ENCODE measurements at places on chromosomes 6 and 20.

DNA sequence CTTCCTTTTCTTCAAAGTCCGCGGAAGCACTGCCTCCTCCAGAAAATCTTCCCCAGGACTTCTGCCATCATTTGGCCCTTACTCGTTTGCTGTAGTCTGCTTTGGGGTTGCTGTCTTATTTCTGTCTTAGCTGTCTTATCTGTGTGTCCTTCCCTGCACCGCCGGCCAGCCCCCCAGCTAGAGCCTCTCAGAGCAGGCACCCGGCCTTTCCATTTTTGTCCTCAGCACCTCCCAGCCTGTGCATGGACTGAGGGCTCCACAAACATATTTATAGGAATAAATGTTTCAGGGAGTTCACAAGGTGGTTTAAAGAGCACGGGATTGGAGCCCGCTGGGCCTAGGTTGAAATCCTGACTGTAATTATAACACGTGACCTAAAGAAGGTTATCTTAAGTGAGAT, 8.1 kb downstream of the GLP1R start:
- no peak for DNase-seq

DNA sequence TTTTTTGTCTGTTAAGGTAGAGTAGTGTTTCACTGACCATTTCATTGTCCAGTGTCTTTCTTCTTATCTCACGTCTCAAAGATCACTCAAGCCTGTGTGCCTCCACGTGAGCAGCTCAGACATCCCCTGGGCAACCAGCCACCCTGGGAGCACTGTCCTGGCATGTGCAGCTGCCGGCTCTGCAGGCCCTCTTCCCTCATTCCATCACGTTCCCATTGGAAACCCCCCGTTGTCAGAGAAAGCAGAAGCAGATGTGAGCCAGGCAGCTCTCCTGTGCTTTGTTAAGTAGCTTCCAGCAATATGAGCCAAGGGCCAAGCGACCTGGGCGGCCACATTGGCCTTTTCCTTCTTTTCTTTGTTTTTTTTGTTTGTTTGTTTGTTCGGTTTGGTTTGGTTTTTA, 233.2 kb upstream of the SYNDIG1 start:
- no peak for DNase-seq

DNA sequence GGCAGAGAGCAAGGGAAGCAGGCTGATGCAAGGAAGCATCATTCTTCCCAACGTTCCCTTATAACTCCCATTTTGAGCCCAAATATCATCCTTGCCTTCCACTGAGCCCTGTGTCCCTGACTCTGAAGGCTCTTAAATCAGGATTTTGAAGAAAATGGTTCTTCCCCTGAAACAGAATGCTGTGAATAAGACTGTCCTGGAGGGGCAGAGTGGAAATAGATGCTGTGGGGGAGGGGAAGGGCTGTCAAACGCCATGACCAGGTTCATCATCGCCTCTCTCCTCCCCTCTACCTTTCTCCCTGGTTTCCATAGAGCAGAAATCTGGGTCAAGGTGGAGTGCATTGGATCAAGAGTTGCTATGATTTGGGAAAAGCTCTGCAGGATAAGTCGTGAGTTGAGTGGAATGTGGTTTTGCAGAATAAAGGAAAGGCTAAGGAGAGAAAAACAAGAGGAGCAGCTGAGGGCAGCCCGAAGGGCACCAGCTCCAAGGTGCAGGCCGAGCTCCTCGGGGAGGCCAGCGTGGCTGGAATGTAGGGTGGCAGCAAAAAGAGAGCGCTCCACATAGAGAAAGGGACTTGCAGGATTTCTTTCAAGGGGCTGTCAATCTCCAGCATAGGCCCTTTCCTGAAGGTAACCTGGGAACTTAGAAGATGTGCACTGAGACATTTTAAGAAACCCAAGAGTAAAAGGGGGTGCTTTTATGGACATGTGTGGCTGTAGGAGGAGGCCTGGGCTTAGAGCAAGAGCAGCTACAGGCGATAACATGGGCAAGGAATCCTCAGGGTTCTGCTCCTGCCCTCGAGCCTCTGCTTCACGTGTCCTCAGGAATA, 120.8 kb upstream of the CDYL start:
- no peak for DNase-seq

GRCh38 chr20:25073544-25073943, 8.4 kb downstream of the VSX1 start:
- DNase-seq, result no peak

DNA sequence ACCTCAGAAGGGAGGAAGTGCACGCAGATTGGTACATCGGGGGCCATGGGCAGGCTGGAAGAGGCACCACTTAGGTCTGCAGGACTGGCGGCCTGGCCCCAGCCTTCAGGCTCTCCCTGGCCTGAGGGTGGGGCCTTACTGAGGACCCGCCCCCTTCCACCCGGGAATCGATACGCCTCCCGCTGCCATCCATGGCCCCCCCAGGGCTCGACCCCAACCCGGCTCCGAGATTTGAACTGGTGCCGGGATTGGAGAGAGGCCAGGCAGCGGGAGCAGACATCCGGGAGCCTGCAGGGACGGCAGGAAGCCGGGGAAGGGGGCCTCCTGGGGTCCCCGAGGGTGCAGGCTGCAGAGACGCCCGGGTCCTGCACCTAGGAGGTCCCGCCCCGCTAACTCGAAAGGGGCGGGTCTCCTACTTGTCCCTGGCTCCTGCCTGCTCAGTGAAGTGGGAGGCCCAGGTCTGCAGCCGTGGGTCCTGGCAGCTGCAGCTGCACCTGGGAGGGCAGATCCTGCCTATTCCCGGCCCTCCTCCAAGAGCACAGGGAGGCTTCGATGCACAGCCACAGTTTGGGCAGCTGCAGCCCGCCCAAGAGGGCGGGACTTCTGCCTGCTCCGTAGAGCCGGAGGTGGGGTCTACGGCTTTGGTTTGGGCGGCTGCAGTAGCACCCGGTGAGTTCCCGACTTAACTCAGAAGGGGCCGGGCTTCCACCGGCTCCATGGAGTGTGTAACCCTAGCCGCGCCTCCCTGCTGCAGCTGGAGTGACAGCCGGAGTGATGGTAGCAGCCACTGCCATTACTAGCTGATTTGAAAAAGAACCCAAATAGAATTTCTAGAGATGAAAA, 35.2 kb upstream of the TBC1D22B start:
- peak; percentile 79 for DNase-seq

DNA sequence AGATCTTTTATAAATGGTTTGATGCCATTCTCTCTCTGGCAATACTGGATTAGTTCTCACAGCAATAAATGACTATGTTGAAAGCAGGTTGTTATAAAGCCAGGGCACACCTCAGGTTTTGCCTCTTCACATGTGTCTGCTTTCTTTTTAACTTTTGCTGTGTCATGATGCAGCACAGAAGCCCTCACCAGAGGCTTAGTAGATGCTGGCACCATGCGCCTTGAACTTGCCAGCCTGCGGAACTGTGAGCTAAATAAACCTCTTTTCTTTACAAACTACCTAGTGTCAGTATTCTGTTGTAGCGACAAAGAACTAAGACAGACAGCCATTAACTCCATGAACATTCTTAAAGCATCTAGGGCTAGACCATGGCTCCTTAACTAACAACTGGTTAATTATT, 15.3 kb upstream of the GPR63 start:
- DNase-seq, result no peak

DNA sequence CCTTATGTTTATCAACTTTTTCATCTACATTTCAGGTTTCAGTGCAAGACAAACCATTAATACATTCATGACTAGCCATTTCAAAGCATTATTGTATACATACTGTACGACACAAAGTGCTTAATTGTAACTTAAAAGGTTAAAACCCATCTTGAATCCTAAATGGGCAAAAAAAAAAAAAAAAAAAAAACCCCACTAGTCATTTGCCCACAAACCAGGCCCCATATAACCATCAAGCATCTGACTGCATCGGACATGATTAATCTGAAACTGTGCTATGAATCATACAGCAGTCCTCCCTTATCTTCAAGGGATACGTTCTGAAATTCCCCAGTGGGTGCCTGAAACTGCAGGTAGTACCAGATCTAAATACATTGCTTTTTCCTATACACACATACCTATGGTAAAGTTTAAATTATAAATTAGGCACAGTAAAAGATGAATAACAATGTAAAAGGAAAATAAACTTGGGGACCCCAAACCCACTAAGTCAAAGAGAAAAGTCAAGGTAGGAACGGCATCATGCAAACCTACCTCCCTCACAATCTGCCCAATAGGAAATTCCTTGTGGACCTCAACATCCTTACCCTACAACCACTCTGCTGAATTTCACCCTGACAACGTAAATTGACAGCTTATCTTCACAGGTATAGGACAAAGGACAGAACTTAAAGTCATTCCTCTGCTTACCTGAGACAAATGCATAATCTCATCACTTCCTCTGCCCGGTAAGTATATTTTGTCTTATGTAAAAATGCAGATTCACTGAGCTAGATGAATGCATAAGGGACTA, 14.3 kb downstream of the B4GALT5 start:
- DNase-seq, result peak; percentile 68

DNA sequence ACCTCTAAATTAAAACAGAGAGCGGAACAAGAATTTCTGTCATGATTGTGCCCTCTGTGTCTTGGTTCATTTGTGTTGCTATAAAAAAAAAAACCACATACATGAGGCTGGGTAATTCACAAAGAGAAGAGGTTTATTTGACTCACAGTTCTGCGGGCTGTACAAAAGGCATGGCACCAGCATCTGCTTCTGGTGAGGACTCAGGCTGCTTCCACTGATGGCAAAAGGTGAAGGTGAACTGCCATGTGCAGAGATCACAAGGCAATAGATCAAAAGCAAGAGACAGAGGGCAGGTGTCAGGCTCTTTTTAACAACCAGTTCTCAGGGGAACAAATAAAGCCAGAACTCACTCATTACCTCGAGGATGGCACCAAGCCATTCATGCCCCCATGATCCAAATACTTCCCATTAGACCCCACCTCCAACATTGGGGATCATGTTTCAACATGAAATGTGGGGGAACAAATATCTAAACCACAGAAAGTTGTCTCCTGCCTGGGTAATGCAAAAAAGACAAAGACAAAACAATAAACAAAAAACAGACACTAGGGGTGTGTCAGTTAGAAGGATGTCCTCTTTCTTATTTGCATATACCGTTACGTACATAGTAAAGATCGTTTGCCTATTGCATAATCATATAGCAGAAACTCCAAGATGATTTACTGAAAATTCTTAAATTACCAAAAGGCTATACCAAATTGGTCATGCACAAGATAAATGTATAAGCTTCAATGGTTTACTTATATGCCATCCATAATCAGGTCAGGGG, 17.0 kb downstream of the SERPINB9 start:
- DNase-seq, result no peak

DNA sequence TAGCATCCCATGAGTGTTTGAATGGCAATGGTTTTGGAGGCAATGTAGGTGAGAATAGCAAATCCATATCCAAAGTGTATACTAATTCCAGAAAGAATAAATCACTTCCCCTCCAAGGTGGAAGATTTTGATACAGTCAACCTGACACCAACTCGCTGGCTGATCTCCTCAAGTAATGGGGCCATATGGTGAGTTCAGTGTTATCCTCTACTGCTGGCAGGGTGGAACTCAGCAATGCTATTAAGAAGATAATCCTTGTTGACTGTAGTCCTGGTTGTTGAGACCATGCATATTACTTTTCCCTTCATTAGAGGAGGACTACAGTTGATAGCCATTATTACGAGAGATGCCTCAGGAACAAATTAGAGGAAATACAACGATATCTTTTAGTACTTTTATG, 17.8 kb upstream of the HLA-DQB1 start:
- DNase-seq, result no peak

GRCh38 chr6:117267766-117268534, 2.6 kb downstream of the VGLL2 start:
- no peak for DNase-seq

GRCh38 chr6:64733433-64733832, 973.6 kb downstream of the EYS start:
- no peak for DNase-seq

DNA sequence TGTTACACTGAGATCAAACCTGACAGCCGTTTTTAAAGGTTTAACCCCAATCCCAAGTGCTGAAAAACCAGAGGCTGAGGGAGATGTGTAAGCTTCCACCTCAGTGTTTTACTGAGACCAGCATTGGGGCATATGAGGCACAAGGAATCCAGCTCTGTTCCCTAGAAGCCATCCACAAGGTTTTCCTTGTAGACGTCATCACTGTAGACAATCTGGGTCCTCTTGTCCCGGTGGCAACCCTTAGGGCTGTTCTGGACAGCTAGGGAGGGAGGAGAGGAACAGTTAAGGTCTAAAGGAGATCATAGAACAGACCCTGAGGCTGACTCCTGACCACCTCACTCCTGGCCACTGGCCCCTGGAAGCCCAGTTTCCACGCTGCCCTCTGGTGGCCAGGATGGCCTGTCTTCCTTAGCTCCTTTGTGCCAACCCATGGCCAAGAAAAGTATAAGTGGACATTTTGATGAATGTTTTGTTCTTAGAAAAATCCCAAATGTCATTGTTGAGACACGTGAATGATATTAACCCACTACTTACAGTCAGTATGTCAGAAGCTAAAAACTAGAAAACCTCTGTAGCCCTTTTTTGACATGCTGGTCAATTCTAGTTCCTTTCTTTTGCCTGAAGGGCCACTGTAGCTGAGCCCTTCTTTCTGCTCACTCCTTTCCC, 6.4 kb downstream of the CFB start:
- DNase-seq, result peak; percentile 74

- peak; percentile 40 for DNase-seq
These were observed 88.6 kb upstream of the NEDD9 start for GRCh38 chr6:11320914-11321597.

DNA sequence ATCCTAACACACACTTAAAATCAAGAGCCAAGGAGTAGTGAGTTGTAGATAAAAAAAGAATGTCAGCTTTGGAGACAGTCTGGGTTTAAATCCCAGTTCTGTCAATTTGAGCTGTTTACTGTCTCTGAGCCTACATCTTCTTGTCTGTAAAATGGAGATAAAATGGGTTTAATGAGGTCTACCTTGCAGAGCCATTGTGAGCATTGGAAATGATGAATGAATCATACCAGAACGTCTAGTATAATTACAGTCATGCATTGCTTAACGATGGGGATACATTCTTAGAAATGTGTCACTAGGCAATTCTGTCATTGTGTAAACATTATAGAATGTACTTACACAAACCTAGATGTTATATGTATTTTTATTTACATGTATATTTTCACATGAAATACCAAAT, 17.6 kb upstream of the SGK2 start:
- peak; percentile 61 for DNase-seq

- DNase-seq, result peak; percentile 42
These were observed 15.0 kb upstream of the TFAP2A start for GRCh38 chr6:10429638-10430427.

DNA sequence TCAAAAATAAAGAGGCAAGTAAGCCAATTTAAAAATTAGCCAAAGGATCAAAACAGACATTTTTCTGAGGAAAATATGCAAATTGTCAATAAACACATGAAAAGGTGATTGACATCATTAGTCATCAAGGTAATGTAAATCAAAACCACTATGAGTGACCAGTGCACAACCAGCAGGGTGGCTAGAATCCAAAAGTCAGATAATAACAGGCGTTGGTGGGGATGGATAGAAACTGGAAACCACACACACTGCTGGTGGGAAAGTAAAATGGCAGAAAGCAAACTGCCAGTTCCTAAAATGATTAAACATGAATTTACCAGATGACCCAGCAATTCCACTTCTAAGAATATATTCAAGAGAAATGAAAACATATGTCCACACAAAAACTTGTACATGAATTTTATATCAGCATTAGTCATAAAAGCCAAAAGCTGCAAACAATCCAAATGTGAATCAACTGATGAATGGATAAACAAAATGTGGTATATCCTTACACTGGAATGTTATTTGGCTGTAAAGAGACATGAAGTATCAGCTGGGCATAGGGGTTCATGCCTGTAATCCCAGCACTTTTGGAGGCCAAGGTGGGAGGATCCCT, 74.8 kb upstream of the MBOAT1 start:
- DNase-seq, result peak; percentile 48
